ENCODE measurements at places on chromosomes 1 and 21. TPM values are rescaled to one million over a fixed set of nuclear protein-coding genes. Genes with fewer than 3 reads are reported as not detected.

DNA sequence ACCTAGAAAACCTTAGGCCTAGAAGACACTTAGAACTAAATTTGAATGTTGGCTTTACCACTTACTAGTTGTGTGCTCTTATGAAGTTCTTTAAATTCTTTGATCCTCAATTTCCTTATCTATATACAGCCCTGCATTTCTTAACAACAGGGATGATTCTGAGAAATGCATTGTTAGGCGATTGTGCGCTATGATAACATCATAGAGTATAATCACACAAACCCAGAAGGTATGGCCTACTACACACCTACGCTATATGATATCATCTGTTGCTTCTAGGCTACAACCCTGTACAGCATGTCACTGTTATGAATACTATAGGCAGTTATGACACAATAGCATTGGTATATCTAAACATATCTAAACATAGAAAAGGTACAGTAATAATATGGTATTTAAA, 137.4 kb downstream of the CHD1L start:
- no peak for DNase-seq

DNA sequence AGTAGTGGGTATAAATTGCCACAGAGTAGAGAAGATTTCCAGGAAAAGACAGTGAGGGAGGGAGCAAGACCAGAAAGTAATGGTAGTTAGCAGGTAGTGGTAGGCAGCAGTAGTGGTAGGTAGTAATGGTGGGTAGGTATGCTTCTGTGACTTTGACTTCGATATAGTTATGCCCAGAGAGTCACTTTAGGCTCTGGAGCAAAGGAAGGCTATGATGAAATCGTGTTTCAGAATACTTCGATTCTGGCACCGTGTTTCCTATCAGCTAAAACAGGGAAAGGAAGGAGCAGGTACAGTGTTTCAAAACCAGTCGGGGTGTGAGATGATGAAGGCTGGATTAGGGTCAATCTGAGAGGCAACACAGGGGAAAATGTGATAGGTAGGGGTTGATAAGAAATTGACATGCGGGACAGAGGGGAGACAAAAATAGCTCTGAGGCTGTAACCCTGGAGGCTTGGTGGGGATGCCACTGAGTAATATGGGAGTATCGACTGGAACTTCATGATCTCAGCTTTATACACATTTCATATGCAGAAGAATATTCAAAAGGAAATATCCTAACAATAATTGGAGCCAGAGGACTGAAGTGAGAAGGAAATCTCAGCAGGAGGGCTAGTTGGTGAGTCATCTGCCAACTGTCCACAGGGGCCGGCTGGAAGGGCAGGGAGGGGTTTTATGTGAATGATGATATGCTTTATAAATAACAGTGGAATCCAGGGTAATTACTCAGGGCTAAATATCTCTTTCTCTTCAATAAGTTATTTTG, 25.2 kb upstream of the TRIM45 start:
- DNase-seq, result no peak

DNA sequence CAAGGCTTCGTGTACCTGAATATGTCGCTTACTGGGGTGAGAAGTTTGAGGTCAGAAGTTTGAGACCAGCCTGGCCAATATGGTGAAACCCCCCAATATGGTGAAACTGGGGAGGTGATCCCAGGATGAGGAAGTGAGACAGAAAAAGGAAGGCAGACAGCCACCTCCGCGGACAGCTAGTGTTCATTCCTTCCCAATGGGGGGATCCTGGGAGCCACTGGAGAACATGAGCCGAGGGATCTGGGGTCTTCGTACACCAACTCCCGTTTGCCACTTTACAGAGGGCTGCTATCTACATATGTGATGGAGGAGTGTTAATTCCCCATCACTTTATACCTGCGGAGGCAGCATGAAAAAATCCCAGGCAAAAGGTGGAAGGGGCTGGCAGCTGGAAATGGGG, 19.6 kb upstream of the IFFO2 start:
- no peak for DNase-seq

GRCh38 chr1:13622446-13622845, 38.8 kb downstream of the PDPN start:
- DNase-seq, result no peak

- DNase-seq, result peak; percentile 90
Observed at GRCh38 chr1:160291248-160292220, 6.6 kb upstream of the PEX19 start.

- DNase-seq, result no peak
Observed at GRCh38 chr1:109898842-109899241, 11.8 kb upstream of the CSF1 start.

- no peak for DNase-seq
Observed at GRCh38 chr1:232655028-232655745, 25.3 kb upstream of the SIPA1L2 start.

- no peak for DNase-seq
Observed at GRCh38 chr1:23930861-23931490, 17.8 kb upstream of the CNR2 start.

DNA sequence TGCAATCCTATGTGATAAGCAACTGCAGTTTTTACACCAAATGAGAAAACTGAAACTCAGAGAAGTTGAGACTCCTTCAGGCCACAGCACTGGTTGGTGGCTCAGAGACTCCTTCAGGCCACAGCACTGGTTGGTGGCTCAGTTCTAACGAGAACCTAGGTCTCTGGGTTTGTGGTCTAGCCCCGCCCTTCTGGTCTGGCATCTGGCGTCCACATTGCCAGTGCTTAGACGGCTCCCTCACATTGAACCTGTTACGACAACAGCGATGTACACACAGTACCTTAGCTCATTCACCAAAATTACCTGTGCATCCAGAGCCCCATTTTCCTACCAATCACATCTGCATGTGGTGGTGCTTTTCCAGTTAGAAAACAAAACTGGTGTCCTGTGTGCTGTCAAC, 66.1 kb downstream of the NID1 start:
- peak; percentile 88 for DNase-seq

- DNase-seq, result no peak
Observed at GRCh38 chr1:240484804-240485443, 127.0 kb downstream of the GREM2 start.

DNA sequence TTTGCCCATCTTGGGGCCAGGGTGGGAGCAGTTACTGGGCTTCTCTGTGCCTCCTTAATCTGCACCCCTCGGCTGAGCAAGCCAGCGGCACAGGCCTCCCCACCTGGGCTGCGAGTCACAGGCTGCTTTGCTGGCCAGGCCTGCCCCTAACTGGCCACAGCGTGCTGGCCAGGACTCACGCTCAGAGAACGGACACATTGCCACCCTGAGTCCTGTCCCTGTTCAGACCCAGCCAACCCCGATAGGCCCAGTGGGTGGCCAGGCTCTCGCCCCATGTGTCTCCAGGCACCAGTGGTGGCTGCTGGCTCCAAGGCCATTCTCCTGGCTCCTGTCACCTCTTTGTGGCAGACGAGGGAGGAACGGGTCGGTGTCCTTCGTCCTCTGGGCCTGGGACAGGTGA, 61.3 kb downstream of the MORN1 start:
- DNase-seq, result no peak

DNA sequence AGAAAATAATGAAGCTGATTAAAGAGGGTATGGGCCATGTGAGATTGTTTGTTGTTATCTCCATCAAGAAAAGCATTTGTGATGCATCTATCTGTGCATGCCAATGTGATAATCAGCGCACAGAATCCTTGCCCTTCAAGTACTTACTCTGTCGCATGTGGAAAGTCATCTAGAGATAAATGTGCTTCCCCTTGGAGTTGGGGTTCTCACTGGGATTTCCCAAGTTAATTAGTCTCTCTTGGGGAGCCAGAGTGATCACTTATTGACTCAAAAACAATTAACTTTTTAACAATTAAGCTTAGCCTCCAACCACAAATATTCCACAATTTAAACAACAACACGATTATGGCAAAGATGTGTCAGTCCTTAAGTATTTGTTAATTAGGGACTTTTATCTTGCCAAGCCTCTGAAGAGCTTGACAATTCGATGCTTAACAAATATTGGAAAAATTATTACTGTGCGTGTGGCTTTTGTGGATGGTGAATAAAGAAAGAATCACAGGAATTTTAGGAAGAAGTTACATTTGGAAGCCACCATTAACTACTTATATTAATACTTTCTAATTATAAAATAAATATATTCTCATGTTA, 17.5 kb downstream of the RHOU start:
- no peak for DNase-seq

DNA sequence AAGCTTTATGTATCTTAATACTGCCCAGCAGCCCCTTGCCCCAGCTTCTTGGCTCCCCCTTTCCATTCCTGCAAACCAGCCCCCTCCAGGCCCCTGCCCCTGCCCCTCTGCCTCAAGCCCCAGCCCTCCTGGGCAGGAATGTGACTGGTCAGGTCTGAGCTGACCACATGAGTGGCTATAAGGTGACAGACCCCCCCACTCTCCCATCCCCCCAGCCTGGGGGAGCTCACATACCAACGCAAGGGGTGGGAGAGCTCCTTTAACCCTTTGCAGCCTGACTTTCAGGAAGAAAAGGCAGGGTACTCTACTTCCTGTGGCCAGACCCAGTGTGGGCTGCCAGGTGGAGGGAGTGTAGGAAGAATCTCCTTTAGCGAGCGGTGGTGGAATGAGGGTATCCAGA, 33.2 kb downstream of the AHDC1 start:
- DNase-seq, result no peak

- no peak for DNase-seq
Observed at GRCh38 chr1:79895573-79895972, 889.0 kb upstream of the ADGRL4 start.

- DNase-seq, result no peak
Observed at GRCh38 chr1:55490547-55490946, 275.4 kb upstream of the USP24 start.

GRCh38 chr1:245809361-245809760, 654.6 kb downstream of the KIF26B start:
- DNase-seq, result no peak

DNA sequence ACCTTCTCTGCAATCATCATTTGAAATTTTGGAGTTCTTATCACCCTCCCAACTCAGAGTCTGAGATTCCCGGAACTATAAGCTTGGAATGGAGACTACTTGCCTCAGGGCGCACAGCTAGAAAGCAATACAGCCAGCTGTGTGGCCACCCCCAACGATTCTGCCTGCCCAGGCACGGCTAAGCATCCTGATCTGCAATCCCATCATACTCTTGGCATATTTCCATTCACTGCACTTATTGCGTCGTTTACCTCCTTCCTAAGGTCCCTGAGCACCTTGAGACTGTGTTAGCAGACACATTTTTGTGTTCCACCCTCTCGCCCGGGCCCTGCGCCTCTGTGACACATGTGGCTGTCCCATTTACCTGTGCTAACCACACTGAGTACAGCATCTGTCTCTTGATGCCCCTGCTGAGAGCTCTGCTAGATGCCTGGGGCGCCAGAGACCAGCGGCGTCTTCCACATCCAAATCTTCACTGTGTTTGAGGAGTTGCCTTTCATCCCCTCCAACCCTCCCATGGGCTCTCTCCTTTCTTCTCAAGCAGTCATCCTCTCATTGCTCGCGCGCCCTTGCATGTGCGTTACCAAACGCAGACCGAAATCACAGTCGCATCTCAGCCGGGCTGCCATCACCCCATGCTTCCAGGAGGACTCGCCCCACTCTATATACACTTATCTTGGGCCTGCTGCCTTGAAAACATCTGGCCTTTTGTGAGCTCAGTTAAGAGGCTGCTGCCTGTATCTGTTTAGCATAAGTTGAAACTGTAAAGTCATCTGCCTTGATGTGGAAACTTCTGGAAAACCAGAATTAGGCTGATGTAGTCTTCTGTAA, 3.5 kb upstream of the CLDN19 start:
- DNase-seq, result no peak

- DNase-seq, result no peak
Observed at GRCh38 chr1:230175839-230176238, 108.8 kb downstream of the GALNT2 start.

GRCh38 chr21:38433471-38433870, 64.8 kb downstream of the ERG start:
- DNase-seq, result no peak

DNA sequence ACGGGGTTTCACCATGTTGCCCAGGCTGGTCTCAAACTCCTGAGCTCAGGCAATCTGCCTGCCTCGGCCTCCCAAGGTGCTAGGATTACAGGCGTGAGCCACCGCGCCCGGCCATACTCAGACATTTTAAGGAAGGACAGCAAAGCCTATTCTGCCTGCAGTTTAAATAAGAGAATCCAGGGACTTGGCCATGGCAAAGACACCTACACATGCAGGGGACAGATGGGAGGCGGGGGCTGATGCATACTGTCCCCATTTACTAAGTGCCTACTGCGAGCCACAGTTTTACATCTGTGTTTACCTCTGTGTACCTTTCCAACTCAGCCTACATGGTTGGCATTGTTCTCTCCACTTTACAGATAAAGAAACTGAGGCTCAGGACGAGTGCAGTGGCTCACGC, 25.4 kb downstream of the LDLRAD2 start:
- no peak for DNase-seq

GRCh38 chr1:2905356-2905755, 103.9 kb upstream of the TTC34 start:
- no peak for DNase-seq

GRCh38 chr1:162916407-162916806, 55.4 kb upstream of the CCDC190 start:
- DNase-seq, result no peak

- peak; percentile 73 for DNase-seq
Observed at GRCh38 chr1:26697431-26697977, 1.7 kb downstream of the ARID1A start.

DNA sequence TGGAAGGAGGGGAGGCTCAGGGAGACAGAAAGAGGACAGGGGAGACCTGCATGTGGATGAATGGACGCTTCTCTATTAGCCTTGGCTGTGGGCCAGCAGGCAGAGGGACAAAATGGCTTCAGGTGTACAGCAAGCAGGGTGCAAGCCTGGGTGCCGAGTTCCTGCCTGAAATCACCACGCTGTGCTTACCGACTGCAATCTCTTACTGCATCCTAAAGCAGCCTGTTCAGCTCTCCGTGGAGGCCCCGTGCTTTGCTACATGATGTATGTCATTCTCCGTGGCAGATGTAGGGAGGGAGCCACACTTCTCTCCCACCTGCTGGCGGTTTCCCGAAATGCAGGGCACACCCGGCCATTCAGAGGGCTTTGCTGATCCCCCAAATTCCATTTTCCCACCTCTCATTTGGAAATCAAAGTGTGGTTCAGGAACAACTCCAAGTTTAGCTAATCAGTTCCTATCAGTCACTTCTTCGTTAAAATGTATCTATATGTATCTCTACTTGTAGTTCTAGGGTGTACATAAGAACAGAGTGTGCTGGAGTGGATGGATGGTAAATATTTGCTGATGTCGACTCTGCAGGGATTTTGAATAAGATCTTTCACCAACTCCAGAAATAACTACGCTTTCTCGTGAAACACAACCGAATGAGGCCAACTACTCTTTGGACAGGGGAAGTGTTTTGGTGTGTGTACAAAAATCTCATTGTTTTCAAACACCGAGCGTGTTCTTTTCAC, 122.3 kb upstream of the BACE2 start:
- no peak for DNase-seq

- DNase-seq, result no peak
Observed at GRCh38 chr1:236718328-236718727, 32.0 kb downstream of the ACTN2 start.

The B3GALT6 gene
- total RNA-seq, result 42.5 TPM

The PLPPR4 gene
- not detected for total RNA-seq

The TAF5L gene
- total RNA-seq, result 30.7 TPM

The FCAMR gene
- not detected for total RNA-seq

The AMY2A gene
- total RNA-seq, result not detected

The RNU1-4 gene
- total RNA-seq, result 1,962 TPM

The LCE1F gene
- not detected for total RNA-seq

The ANGPTL3 gene
- not detected for total RNA-seq

The SPRR2F gene
- not detected for total RNA-seq

The TTC22 gene
- 1.6 TPM for total RNA-seq

The POU2F1 gene
- 17.5 TPM for total RNA-seq

The IVL gene
- not detected for total RNA-seq

The FAM229A gene
- 4.2 TPM for total RNA-seq

The RBP7 gene
- not detected for total RNA-seq

The PLA2G2C gene
- total RNA-seq, result 0.28 TPM

The WDR47 gene
- 11.8 TPM for total RNA-seq

The OVAAL gene
- not detected for total RNA-seq

The PTPRC gene
- 438 TPM for total RNA-seq

All from activated CD4-positive, alpha-beta T cell treated with anti-CD3 and anti-CD28 coated beads, Interleukin-2, amount 10 ng/mL, durations not matched to agents 24 days and 14 days (primary cell).